ENCODE measurements at places on chromosomes 13 and 19.

DNA sequence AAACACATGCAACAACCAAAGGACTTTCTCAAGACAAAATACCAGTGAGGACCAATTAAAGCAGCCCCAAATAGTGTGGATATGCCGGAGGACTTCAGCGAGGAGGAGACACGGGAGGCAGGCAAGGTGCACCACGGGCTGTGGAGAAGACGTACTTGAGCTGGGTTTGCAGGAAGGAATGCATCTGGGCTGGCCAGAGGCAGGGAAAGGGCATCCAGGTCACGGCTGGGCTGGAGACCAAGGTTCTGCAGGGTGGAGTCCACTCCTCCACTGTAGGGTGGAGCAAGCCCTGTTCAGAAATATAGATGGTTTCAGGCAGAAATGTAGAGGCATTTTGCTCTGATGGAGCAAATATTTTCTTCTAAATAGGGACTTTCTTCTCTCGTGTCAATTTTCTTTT is 36.6 kb upstream of the MEDAG start:
- no peak for DNase-seq

DNA sequence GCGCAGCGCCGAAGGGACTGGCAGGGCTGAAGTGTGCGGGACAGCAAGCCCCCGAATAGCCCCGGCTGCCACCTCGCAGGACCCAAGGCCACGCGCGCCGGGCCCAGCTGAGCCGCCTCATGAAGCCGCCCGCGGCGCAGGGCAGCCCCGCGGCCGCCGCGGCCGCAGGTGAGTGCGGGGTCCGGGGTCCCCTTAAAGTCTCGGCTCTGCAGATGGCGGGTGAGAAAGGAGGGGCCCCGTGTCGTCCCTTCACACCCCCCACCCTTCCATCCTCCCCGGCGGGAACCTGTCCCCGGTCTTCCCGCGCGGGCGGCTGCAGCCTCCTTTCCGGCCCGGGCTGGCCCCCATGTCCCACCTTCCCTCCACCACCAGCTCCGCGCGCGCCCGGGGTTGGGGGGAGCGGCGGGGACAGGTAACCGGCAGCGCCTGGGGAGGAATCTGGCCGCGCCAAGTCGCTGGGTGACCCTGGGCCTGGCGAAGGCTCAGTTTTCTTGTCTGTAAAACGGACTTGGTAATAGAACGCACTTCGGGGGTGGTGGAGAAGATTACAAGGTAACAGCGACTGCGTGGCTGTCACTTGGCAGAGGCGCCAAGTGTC is 338 bp downstream of the RGCC start:
- peak; percentile 42 for DNase-seq

GRCh38 chr13:54637366-54637765 is 1608.8 kb downstream of the OLFM4 start:
- DNase-seq, result no peak

DNA sequence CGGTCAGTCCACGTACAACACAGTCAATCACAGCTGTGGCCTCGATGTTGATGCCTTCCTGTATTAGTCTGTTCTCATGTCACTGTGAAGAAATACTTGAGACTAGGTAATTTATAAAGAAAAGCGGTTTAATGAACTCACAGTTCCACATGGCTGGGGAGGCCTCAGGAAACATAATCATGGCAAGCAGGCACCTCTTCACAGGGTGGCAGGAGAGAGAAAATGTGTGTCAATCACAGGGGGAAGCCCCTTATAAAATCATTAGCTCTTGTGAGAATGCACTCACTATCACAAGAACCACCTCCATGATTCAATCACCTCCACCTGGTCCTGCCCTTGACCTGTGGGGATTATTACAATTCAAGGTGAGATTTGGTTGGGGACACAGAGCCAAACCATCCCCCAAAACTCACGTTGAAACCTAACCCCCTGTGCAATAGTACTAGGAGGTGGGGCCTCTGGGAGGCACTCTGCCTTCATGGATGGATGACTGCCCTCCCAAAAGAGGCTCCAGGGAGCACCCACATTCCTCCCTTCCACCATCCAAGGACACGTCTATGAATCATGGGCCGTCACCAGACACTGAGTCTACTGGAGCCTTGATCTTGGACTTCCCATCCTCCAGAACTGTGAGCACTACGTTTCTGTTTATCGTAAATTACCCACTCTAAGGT is 2.3 kb upstream of the PROZ start:
- DNase-seq, result no peak

DNA sequence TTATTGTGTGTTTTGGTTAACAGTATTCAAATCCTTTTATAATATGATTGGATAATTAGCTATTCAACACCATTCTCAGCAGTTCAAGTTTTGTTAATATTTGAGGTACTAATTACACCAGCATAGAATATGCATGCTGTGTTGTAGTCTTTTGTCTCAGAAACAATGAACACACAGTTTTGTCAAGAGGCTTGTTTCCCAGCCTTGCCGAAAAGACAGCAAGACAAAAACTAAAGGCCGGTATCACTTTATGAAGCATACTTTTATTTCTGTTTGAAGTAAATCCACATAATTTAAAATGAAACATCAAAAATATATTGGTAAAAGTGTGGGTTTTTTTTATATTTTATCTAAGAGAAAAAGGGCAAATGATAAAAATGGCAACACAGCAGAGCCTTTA is 7.5 kb downstream of the GPR180 start:
- DNase-seq, result no peak

DNA sequence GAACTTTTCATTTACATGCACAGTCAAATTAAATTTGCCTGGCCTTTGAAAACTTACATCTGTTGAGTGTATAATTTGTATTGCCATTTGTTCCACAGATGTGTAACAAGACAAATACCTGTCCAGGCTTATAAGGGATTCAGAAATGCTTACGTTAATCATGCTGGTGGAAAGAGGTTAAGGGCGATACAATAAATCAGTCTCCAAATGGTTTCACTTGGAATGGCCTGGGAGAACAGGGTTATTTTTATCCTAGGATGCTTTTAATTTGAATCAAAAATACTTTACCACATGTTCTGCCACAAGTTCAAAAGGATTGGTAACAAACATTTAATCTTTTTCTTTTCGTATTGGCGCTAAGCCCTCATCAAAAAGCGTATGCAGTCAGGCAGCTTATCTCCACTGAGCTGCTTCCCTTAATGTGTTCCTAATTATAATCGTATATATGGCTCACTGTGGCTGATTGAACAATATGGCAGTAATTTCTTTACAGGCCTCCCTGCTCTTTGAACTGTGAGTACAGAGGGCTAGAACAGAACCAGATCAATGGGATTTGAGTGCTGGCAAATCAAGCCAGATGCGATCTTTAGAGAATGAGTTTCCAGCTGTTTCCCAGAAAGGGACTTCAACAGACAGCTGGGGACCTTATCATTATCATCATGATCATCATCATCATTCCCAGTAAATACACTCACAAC is 425.7 kb downstream of the SPRY2 start:
- DNase-seq, result no peak

GRCh38 chr19:54002495-54003315 is 11.3 kb downstream of the CACNG6 start:
- DNase-seq, result no peak

GRCh38 chr13:97583907-97584497 is 150.0 kb downstream of the RAP2A start:
- no peak for DNase-seq

GRCh38 chr13:28753208-28753892 is 34.6 kb upstream of the SLC46A3 start:
- no peak for DNase-seq

DNA sequence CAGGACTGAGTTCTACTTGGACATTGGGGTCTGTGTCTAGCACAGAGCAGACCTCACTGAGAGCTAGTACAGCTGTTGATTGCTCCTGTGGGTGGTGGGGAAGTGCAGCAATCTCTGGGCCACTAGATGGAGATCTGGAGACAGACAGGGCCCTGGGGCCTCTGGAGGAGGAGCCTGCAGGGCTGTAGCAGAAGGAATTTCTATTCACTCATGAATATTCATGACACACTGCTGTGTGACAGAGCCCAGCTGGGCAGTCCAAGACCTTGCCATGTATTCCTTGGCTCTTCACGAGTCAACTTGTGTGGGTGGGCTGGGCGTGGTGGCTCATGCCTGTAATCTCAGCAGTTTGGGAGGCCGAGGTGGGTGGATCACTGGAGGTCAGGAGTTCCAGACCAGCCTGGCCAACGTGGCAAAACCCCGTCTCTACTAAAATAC is 37.5 kb downstream of the SUGP2 start:
- DNase-seq, result no peak

DNA sequence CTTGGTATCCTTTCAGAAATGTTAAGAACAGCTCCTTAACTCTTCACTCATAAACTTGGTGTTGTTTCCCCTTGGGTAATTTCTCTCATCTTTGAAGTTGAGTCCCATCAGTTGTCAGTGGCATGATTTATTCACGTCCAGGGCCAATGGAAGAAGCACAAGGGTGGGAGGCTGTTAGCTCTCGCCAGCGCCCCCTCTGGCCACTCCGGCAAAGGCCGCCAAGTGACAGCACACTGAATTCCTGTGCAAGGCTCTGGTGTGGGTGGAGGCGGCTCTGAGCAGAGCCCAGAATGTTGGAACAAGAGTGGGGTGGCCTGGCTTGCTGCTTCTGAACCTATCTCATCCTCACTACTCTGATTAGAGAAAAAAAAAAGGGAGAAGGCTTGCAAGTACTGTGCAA is 13.1 kb upstream of the MEDAG start:
- DNase-seq, result no peak

Measured in activated CD4-positive, alpha-beta T cell treated with anti-CD3 and anti-CD28 coated beads for 4 hours (primary cell).